ENCODE measurements at places on chromosomes 5 and 9.

DNA sequence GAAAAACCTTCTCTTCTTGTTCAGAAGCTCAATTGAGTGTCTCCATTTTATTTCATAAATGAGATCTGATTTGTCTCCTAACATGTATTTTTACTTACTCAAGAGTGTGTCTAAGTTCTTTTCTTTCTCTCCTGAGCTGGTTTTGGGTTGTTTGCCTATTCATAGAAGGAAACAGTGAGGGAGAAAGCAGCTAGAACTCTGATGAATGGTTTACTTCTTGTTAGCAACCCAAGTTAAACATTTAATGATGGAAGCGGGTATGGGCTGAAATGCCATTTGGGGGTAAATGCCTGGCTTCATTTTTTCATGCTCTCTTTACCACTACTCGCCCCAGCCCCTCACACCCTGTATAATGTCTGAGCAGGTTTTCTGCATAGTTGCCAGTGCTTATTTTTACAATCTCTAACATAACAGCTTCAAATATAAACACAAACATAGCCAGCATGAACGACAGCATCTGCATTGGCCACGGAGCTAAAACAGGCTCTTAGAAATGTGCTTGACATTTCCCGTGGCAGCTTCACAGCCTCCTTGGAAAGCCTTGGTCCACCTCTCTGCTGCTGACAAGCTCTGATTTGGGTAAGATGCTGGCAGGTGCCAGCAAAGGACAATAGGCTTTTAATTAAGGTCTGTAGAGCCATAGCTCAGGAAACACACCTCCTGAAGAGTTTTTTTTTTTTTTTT lies 321.1 kb downstream of the ARHGEF28 start:
- no peak for DNase-seq

- DNase-seq = no peak
Measured at GRCh38 chr5:108046955-108047670, 334.8 kb downstream of the FBXL17 start.

DNA sequence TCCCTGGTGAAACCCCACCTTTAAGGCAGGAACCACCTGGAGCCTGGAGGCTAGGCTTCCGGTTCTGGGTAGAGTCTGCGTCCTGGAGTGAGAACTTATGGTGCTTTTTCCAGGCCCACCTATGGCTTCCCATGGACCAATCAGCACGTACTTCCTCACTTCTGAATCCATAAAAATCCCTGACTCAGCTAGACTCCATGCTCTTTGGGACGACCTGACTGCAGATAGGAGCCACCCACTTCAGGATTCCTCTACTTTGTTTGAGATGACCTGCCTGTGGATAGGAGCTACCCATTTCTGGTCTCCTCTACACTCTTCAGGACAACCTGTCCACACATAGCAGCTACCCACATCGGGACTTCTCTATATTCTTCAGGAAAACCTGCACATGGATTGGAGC lies 168.8 kb upstream of the IRX2 start:
- no peak for DNase-seq

GRCh38 chr9:25857147-25857546 lies 178.9 kb upstream of the TUSC1 start:
- no peak for DNase-seq

GRCh38 chr5:78887384-78888118 lies 97.6 kb downstream of the ARSB start:
- no peak for DNase-seq

GRCh38 chr9:22863736-22864135 lies 417.1 kb downstream of the DMRTA1 start:
- DNase-seq = no peak

- no peak for DNase-seq
Measured at GRCh38 chr9:1929722-1930244, 85.4 kb upstream of the SMARCA2 start.

GRCh38 chr5:58363461-58364249 lies 96.2 kb downstream of the PLK2 start:
- no peak for DNase-seq

DNA sequence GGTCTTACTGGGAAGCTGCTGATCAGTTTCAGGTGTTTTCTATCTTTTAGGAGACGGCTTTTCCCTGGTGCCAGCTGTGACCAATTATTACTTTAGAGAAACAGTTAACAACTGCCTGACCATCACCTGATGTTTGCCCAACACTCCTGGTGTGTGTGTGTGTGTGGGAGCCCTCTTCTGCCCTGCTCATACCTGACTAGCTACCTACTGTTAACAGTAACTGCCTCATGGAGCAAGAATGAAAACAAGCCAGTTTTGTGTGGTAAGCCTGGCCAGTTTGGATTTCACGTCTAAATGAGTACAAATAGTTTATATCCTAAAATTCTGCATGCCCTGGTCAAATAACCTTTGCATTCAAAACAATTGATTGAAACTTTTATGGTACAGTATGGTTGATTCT lies 46.1 kb upstream of the RIOK2 start:
- no peak for DNase-seq

GRCh38 chr9:68709291-68710110 lies 4.5 kb downstream of the PIP5K1B start:
- DNase-seq = no peak
